Smooth muscle cell of the umbilical artery (primary cell): ENCODE measurements at places on chromosomes 6 and 20. TPM values are rescaled to one million over a fixed set of nuclear protein-coding genes. Genes with fewer than 3 reads are reported as not detected.

NEDD9 gene
- 11.9 and 19.3 TPM in 2 replicates for total RNA-seq

RAET1L gene
- not detected in 2 replicates for total RNA-seq

PPT2 gene
- 16.3 and 16.6 TPM in 2 replicates for total RNA-seq

BPIFB2 gene
- not detected in 2 replicates for total RNA-seq

HRH3 gene
- not detected in 2 replicates for total RNA-seq

KIFC1 gene
- 1.2 and 11.2 TPM in 2 replicates for total RNA-seq

NKAIN4 gene
- not detected in 2 replicates for total RNA-seq

TMEM14C gene
- 70.9 and 138 TPM in 2 replicates for total RNA-seq

BEND3 gene
- total RNA-seq = 1.2 and 5.5 TPM in 2 replicates

FAM83B gene
- total RNA-seq = 0.09 TPM in 1 of 2 replicates, not detected in the other

WFDC13 gene
- not detected in 2 replicates for total RNA-seq

CCN5 gene
- total RNA-seq = 0.05 and 0.30 TPM in 2 replicates

CGA gene
- total RNA-seq = not detected in 2 replicates

SLC13A3 gene
- 1.5 and 3.9 TPM in 2 replicates for total RNA-seq

MOCS1 gene
- total RNA-seq = 11.0 and 14.3 TPM in 2 replicates

SIRT5 gene
- 6.5 and 8.5 TPM in 2 replicates for total RNA-seq

JPH2 gene
- 2.0 and 10.4 TPM in 2 replicates for total RNA-seq

SNX9 gene
- 26.7 and 38.0 TPM in 2 replicates for total RNA-seq

TFAP2A gene
- total RNA-seq = not detected in 2 replicates

NKAPL gene
- total RNA-seq = 0.89 and 1.9 TPM in 2 replicates

B4GALT5 gene
- total RNA-seq = 66.3 and 78.1 TPM in 2 replicates

CLVS2 gene
- total RNA-seq = under 0.01 TPM in 1 of 2 replicates, not detected in the other

SLC22A2 gene
- 0.23 and 3.0 TPM in 2 replicates for total RNA-seq

FLRT3 gene
- 5.8 and 24.3 TPM in 2 replicates for total RNA-seq

COL19A1 gene
- total RNA-seq = 0.59 and 1.0 TPM in 2 replicates

DBNDD2 gene
- total RNA-seq = 0.30 and 1.2 TPM in 2 replicates
